ENCODE measurements at places on chromosomes 6 and 20. TPM values are rescaled to one million over a fixed set of nuclear protein-coding genes. Genes with fewer than 3 reads are reported as not detected.

BEND3 gene
- 15.9 TPM for total RNA-seq

ERVFRD-1 gene
- total RNA-seq: not detected

SLC18B1 gene
- 3.6 TPM for total RNA-seq

DNA sequence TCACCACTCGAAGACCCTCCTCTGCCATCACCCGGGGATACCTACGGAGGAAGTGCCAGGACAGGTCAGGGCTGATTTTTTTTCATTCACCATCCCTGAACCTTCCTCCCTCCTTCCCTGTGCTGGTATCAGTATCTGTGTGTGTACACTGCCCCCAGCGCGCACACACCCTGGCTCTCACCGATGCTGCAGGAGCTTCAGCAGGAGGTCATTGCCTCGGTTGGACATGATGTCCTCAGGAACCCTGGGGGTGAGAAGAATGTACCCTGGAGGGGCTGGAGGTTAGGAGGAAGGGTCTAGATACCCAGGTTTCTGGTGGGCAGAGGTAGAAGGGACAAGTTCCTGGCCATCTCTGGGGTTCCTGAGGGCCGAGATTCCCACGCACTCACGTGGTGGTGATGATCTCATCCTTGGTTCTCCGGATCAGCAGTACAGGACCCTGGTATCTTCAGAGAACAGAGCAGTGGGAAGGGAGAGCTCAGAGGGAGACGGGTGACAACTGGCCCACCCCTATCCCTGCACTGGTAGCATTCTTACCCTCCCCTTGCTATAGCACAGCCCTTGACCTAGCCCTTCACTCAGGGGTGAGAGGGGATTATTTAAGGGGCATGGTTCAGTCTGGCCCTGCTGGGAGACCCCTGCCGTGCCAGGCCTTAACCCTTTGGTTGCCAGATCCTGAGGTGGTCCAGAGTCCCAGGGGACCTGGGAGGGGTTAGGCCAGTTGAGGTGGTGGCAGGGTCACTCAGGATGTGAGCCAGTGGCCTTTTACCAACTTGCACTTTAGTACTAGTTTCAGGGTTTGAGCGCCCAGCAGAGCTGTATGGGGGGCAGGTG is 7.2 kb upstream of the LY6G5C start:
- no peak for DNase-seq

DNA sequence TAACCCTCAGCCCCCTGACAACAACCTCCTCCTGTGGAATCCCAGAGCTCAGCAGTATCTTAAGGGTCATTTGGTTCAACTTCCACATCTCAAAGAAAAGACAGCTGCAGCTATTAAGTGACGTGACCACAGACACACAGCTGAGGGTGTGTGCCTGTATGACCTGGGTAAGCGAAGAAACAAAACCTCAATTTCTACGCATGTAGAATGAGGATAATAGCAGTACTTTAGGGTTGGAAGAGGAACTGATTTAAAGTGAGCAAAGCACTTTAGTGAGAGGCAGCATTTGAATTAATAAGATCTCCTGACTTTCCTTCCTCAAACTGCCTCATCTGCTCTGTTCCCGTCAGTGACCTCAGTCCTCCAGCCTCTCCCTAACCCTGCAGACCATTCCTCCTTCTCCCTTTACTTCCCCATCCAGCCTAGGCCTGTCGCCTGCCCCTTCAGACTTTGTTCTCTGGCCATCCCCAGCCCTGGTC is 6.8 kb upstream of the ARMC2 start:
- no peak for DNase-seq

- peak; percentile 44 for DNase-seq
Measured at GRCh38 chr6:34154668-34155447, 9.0 kb upstream of the GRM4 start.

- peak; percentile 38 for DNase-seq
Measured at GRCh38 chr6:164039954-164040375, 625.4 kb downstream of the QKI start.

Data from activated T-helper 2 cell treated with anti-CD3 and anti-CD28 coated beads, Interferon-gamma antibody, Interleukin-2, Interleukin-4, amounts not matched to agents 10 μg/mL and 5 μg/mL and 100 μg/mL, durations not matched to agents 14 hours and 24 hours and 36 hours (primary cell).